ENCODE measurements at places on chromosomes 13 and 19.

GRCh38 chr13:43763143-43763759 is 23.5 kb downstream of the ENOX1 start:
- DNase-seq: no peak

DNA sequence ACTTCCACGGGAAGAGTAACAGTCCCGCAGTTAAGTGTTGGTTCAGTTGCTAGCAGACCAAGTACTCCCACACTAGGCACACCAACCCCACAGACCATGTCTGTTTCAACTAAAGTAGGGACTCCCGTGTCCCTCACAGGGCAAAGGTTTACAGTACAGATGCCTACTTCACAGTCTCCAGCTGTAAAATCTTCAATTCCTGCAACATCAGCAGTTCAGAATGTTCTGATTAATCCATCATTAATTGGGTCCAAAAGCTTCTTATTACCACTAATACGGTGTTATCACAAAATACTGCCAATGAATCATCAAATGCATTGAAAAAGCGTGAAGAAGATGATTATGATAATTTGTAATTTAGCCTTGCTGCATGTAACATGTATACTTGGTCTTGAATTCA is 95.8 kb downstream of the URI1 start:
- no peak for DNase-seq

DNA sequence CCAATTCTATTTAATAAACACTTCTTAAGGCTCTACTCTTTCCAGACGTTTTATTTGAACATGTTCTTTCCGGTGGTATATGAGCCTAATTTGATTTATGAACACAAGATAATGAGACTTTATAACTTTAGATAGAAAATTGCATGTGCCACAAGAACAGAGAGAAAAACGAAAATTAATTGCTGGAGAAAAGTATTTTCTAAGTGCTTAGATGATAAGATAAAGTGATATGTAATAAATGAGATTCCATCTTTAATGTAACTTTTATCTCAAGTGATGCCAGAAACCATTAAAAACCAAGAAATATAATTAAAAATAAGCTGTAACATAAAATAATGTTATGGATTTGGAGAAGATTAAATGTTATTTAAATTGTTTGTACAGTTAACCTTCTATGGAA is 33.2 kb upstream of the KL start:
- DNase-seq: no peak

GRCh38 chr19:46972311-46972710 is 47.3 kb upstream of the NPAS1 start:
- no peak for DNase-seq

DNA sequence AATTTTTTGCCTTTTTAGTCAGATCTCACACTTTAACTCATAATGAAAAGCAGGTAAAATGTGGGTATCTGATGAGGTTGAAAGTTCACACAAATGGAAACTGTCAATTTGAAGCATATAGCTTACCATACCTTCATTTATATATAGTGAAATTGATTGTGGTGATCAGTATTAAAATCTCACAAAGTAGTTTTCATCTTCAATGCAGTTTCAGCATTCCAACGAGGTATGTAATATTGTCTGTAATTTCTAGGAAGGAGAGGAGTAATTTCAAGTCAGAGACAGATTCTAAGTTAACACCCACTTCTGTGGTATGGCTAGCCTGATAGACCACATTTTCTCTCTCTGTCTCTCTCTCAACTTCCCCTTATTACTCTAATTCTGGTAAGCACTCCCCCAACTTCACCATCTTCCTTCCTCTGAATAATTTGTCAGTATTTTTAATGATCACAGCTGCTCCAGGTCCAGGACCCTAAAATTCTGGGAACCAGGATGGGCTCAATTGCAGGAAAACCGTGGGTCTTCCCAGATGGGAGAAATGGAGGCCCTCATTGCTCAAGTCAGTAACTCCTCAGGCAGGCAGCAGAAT is 455.7 kb downstream of the FGF9 start:
- DNase-seq: no peak
